ENCODE measurements at places on chromosomes 16 and 17.

- DNase-seq = no peak
These were observed 6.2 kb upstream of the TMEM92 start for GRCh38 chr17:50268026-50268425.

GRCh38 chr16:50884066-50884860 lies 142.4 kb downstream of the CYLD start:
- no peak for DNase-seq

GRCh38 chr17:79622776-79623175 lies 11.9 kb upstream of the RBFOX3 start:
- no peak for DNase-seq

- DNase-seq = peak; percentile 69
These were observed 16.5 kb downstream of the ANKRD11 start for GRCh38 chr16:89473791-89474414.

DNA sequence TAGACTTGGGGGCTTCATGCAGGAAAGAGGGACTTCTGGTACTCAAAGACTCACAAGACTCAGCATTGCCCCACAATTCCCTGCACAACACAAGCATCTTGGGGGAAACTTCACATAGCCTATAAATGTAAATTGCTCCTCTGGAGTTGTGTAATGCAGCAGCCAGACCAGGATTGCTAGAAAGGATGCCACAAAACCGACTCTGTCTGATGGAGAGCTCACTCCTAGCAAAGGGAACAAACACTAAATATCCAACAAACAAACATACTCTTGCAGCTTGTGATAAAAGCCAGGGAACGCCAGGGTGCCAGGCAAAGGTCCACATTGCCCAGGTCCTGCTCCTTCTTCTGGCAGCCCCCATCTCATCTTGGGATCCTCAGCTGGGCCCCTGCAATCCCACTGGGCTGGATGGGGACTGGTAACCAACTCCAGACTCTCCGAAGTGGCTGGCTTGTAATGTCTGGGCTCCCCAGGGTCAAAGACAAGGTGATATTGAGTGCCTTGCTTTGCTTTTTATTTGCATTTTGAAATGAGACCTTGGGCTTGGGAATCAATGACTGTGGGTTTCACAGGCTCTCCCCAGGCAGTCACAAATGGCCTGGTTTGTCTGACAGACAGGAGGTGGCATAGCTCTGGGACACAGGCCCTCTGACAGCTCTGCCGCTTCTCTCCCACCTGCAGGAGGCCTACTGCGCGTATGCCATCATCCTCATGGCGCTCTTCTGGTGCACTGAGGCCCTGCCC lies 15.3 kb downstream of the SLC13A2 start:
- DNase-seq = no peak

DNA sequence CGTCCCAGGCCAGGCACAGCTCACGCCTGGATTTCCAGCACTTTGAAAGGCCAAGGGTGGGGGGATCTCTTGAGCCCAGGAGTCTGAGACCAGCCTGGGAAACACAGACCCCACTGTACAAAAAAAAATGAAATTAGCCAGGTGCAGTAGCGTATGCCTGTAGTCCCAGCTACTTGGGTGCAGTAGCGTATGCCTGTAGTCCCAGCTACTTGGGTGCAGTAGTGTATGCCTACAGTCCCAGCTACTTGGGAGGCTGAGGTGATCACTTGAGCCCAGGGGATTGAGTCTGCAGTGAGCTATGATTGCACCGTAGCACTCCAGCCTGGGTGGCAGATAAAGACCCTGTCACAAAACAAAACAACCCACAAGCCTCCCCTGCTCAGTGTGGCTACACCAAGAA lies 27.0 kb upstream of the SLC25A19 start:
- no peak for DNase-seq
